Activated naive CD4-positive, alpha-beta T cell (primary cell): ENCODE measurements at places on chromosomes 2 and 18.

DNA sequence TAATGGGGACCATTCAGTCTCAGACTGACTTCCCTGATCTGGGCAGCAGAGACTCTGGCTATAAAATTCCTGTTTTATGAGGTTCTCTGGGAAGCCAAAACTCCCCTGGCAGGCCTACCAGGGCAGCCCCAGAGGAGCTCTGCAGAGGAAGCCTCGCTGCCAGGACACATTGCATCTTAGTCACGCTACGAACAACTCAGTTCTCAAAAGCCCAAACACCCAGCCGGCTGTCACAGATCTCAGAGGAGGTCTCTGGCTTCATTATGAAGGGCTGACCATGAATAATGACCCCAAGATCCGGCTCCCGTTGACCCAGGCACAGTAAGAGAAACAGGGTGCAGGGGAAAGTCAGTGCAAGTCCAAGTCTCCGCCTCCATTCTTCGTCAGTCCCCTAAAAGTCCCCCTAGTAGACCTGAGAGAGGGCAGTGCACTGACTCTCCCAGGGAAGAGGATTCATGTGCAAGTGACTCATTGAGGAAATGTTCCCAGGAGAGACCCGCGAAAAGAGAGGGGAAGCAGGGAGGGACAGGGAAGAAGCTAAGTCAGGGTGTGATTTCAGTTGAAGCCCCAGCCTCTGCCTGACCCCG, 212.3 kb downstream of the CYP26B1 start:
- DNase-seq: no peak

GRCh38 chr2:239193925-239194677, 206.7 kb downstream of the HDAC4 start:
- no peak for DNase-seq

GRCh38 chr18:9941103-9941502, 27.3 kb downstream of the VAPA start:
- no peak for DNase-seq

- no peak for DNase-seq
These were observed 8.4 kb downstream of the MYOM1 start for GRCh38 chr18:3211236-3211992.

DNA sequence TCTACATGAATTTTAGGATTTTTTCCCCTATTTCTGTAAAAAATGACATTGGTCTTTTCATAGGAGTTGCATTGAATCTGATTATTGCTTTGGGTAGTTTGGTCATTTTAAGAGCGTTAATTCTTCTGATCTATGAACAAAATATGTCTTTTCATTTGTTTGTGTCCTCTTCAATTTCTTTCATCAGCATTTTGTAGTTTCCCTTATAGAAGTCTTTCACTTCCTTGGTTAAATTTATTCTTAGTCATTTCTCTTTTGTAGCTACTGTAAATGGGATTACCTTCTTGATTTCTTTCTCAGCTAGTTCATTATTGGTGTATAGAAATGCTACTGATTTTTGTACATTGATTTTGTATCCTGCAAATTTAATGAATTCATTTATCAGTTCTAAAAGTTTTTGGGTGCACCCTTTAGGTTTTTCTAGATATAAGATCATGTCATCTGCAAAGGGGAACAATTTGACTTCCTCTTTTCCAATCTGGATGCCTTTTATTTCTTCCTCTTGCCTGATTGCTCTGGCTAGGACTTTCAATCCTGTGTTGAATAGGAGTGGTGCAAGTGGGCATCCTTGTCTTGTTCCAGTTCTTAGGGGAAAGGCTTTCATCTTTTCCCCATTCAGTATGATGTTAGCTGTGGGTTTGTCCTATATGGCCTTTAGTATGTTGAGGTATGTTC, 36.6 kb upstream of the AAK1 start:
- no peak for DNase-seq

DNA sequence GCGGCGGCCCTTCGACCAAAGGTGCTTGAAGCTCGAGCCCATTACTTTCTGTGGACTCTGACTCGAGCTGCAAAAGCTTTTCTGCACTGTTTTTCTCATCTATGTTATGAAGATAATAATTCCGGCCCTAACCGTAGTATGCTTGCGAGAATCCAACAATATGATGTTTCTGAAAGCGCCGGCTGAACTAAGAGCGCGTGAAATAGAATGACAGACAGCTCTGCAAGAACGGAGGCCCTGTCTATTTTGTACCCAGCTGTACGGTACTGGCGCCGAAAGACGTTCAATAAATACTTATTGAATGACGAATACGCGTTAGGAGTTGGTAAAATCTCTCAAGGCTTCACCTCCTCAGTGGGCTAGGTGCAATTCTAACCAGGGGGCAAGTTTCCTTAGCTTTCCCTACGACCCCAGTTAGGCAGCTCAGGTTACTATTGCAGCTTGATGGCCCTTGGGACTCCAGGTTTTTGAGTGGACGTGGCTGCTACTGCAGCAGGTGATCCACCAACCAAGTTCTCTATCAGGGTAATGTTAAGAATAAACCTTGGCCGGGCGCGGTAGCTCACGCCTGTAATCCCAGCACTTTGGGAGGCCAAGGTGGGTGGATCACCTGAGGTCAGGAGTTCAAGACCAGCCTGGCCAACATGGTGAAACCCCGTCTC, 570 bp downstream of the SCRN3 start:
- DNase-seq: no peak

- DNase-seq: no peak
These were observed 60.6 kb upstream of the SMAD7 start for GRCh38 chr18:49011291-49011746.

DNA sequence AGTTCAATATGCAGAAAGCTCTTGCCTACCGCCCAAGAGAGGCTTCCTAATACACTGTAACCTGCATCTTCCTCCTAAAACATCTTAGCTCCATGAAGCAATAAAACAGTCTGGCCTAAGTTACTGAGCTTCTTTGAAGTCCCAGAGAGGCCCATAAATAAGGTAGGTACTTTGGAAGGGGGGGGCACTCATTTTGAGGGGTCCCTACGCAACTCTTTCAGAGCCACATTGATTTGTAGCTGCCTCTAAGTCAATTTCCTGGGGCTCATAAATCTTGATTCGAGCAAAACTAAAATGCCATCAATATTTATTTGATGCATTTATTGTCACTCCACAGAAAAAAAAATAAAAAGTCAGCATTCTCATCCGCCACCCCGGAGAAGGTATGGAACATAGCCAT, 60.4 kb upstream of the SIX2 start:
- no peak for DNase-seq

DNA sequence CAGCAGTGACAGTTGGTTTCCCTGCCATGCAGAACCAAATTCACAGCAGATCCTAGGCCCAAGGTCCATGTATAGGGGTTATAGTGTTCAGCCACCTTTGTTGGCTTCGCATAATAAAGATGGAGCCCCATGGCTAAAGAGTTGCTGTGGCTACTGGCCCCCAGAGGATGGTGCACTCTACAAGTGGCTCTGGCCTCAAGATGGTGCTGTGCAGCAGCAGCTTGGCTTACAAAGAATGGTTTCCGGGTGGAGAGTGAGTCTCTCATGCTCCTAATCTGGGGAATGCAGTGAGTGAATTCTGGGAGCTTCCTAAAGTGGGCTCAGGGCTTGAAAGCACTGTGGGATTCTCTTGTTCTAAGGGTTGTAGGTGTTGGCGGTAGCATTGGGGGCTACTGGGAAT, 1199.7 kb downstream of the CNTNAP5 start:
- DNase-seq: no peak

DNA sequence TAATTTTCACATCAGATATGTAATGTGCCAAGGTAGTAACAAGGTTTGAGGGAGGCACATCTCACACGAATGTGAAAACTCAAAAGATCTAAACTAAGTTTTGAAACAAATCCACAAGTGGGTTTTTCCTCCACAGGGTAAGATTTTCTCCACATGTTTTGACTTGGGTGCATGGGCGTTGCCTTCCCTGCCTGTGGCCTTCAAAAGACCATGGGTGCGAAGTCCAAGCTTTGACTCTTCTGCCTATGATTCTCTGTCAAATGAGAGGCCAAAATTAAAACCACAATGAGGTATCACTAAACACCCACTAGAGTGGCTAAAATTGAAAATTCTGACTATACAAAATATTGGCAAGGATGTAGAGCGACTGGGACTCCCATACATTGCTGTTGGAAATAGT, 30.7 kb downstream of the NIFK start:
- DNase-seq: no peak

GRCh38 chr2:44016282-44016681, 20.5 kb upstream of the LRPPRC start:
- DNase-seq: peak; percentile 11

GRCh38 chr18:5309888-5310470, 14.5 kb upstream of the ZBTB14 start:
- DNase-seq: no peak

GRCh38 chr18:75216212-75216910, 5.8 kb downstream of the TSHZ1 start:
- no peak for DNase-seq

DNA sequence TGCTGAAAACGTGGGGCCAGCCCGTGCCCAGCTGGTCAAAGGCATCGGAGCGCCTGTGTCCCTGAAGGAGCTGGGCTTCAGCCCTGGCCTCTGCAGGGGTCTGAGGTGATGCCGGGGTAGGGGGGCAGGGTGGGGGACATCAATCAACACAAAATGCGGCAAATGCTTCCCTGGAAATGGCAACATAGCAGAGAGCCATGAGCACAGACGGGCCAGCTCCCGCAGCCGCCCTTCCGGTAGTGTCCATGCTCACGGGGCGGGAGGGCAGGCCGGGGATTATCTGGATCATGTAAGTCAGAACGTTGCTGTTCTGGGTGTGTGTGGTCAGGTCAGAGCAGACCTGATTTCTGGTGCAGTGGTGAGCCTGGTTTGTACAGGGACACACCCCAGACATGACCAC, 56.5 kb upstream of the TWIST2 start:
- no peak for DNase-seq

GRCh38 chr2:181275643-181276070, 181.5 kb upstream of the ITGA4 start:
- no peak for DNase-seq

DNA sequence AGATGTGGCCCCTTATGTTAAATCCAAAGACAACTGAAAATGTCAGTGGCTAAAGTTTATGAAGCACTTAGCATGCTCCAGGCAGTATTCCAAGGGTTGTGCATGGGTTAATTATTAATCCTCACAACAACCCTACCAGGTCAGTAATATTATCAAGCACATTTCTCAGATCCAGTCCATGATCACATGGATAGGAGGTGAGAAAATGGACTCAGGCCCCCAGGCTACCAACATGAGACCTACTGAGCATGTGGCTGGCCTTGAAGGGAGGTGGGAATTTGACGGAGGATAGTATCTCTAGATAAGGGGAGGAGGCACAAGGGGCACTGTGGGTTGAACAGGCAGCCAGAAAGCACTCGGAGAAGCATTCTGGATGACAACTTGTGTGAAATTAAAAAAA, 412.0 kb downstream of the MEIS1 start:
- DNase-seq: no peak

- DNase-seq: no peak
These were observed 40.4 kb upstream of the RBM44 start for GRCh38 chr2:237758185-237758584.

- DNase-seq: no peak
These were observed 59.7 kb upstream of the KCNJ3 start for GRCh38 chr2:154638783-154639182.

- no peak for DNase-seq
These were observed 35.2 kb downstream of the MOGAT1 start for GRCh38 chr2:222706616-222707015.

GRCh38 chr2:59680863-59681262, 872.6 kb downstream of the BCL11A start:
- no peak for DNase-seq

DNA sequence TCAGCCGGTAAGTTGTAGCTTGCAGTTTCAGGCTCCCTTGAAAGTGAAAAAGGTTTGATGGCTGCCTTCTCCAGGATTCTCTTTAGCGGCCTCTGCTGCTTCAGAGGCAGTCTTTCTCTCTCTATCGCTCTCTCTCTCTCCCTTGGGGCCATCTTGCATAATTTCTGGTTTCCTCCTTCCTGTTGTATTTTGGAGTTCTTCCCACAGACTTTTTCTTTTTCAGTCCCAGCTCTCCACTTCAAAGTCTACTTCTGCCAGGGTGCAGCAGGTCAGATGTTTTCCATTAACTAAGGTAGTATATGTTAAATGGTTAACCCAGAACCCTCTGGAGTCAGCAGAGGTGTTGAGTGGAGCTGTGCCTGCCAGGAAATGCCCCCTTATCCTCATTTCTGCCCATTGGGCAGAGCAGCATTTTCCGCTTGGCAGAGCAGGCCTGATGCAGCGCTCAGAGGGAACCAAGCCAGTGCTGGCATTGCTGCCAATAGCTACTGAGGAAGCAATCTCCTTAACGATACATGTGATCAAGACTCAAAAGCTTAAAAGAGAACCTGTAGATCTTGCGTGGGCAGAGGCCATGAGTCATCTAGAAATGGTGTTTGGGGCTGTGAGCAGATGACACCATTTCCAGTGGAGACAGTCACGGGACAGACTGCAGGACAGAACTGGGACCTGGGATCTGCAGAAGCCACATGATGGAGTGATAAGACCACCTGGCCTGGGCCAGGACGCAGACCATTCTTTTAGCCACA, 20.8 kb downstream of the DBI start:
- no peak for DNase-seq

DNA sequence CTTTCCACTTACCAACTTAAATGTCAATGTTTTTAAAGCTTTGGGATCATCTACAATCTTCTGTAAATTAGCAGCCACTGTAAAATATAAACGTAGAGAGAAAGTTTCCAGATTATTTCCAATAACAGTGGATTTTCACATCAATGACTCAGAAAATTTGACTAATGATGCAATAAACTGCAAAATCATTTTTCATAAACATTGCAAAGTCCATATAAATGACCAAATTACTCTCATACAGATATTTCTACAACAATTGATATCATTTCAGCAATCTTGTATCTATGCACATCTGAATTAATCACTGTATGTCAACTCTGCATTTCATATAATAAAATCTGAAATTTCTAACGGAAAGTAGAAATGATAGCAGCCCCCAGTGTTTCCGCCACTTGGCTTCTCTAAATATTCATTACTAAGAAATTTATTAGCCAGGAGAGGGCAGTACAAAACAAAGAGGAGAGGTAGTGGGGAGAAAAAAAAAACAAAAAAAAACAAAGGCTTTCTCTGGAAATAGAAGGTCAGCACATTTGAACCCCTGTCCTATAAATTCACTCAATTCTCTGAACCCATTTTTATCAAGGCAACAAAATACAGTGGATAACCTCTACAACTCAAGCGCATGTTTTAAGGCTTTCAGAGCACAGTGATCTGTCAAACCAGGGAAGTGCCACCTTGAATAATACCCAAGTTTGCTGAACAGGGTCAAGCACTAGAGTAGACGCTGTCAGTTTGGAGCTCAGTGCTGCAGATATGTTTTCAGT, 282.6 kb downstream of the STK39 start:
- no peak for DNase-seq

DNA sequence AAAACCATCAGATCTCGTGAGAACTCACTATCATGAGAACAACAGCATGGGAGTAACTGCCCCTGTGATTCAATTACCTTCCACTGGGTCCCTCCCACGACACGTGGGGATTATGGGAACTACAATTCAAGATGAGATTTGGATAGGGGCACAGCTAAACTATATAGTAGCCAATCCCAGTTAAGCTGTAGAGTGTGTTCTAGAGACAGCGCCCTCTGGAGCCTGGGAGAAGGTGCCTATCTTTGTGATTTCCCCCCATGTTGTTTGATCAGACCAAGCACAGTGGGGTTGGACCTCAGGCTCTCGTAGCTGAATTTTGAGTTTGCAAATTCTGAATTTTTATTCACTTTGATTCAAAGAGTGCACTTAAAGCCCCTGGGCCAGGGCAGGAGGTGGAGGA, 108.2 kb upstream of the TWIST2 start:
- no peak for DNase-seq

- no peak for DNase-seq
These were observed 135.8 kb downstream of the CLIP4 start for GRCh38 chr2:29250977-29251376.
